ENCODE measurements at places on chromosomes 1 and 21.

DNA sequence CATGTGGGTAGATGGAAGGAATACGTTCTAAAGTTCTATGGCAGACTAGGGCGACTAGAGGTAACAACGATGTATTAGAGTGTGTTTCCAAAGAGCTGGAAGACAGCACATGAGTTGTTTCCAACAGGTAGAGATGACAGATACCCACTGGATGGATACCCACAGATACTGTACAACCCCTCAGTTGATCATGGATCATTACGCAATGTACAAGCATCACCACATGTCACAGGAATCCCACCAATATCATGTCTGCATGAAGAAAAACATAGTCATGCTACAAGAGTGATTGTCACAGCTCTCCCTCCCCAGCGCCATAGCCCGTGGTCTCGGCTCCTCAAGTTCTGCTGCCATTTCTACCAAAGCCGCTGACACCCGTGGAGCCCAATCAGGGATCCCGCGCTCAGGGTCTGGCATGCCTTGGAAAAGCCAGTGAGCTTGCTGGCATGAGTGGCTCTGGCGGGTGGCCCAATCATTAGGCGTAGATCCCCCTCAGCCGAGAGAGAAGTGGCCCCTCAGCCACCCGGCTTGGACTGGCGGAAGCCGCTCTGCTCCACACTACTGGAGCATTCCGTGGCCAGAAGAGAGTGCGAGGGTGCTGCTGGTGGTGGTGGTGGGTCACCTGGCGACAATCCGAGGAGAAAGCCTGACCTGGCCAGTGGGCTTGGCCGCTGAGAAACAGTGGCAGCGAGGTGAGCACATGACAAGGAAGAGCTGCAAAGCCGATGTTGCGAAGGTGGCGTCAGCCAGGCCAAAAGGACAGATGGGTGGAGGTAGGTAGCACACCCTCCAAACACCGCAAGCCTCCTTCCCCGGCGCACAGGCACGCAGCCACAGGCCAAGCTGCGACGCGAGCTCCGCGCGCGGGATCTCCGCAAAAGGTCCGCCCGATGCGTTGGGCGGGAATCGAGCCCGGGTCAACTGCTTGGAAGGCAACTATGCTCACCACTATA lies 65.7 kb upstream of the FCGR2A start:
- H3K4me3 ChIP-seq, result peak overlapping the region; percentile 90
- H3K4me1 ChIP-seq, result 0 out of 2 replicates have a peak, but pooled peaks cover 4% of the 10 kb centered on the region
- no peak overlapping the region for H3K27ac ChIP-seq
- no peaks in the 10 kb centered on the region for H3K36me3 ChIP-seq

- H3K4me3 ChIP-seq, result no peak overlapping the region
- no peaks in the 10 kb centered on the region for H3K4me1 ChIP-seq
- no peaks in the 10 kb centered on the region for H3K27me3 ChIP-seq
- H3K27ac ChIP-seq, result no peak overlapping the region
- DNase-seq, result no peak
- H3K36me3 ChIP-seq, result no peaks in the 10 kb centered on the region
Measured at GRCh38 chr1:86487131-86487810, 18.5 kb downstream of the CLCA1 start.

GRCh38 chr1:15952317-15953258 lies 23.3 kb downstream of the ZBTB17 start:
- no peaks in the 10 kb centered on the region for H3K36me3 ChIP-seq
- H3K4me1 ChIP-seq, result peaks cover 30% of the 10 kb centered on the region
- no peaks in the 10 kb centered on the region for H3K27me3 ChIP-seq
- DNase-seq, result peak; percentile 70
- no peak overlapping the region for H3K4me3 ChIP-seq

DNA sequence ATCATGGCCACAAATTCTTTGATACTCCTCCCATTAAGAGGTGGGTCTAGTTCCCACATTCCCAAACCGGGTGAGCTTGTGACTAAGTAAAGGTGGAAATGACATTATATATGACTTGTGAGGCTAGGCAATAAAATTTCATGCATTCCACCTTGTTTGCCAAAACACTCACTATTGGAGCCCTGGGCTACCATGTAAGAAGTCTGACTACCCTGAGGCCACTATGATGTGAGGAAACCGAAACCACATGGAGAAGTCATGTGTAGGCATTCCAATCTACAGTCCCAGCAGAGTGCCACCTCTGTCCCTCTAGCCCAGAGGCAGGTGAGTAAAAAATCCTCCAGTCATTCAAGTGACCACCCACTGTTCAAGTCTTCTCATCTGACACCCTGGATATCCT lies 17.9 kb upstream of the SMG7 start:
- H3K27ac ChIP-seq, result peak overlapping the region; percentile 98
- H3K27me3 ChIP-seq, result no peaks in the 10 kb centered on the region
- no peaks in the 10 kb centered on the region for H3K36me3 ChIP-seq
- H3K4me3 ChIP-seq, result no peak overlapping the region

DNA sequence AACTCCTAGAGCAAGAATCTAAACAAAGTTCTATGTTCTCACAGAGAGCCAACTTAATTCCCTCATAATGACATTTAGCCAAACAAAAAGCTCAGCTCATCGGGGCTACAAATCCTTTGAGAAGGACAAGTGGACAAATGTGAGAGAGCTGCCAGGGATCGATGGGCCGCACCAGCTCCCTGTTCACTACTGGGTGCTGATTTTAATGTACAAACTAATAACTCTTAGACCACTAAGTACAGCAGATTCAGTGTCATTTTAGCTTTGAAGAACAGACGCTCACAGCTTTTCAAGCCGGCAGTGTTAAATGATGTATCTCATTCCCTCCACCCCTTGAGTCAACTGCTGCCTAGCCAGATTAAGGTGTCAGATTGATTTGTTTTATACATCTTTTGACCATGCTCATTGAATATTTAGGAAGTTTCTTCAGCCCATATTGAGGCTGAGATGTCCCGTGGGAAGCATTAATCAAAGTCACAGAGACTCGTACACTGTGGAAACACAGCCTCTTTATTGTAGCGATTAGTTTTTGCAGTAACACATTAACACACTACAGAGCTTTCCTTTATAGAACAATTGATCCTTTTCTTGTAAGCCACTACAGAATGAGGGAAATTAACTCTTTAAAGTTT lies 21.1 kb downstream of the PROX1 start:
- no peaks in the 10 kb centered on the region for H3K27me3 ChIP-seq
- no peaks in the 10 kb centered on the region for H3K36me3 ChIP-seq
- H3K4me1 ChIP-seq, result no peaks in the 10 kb centered on the region
- H3K27ac ChIP-seq, result no peak overlapping the region
- no peak for DNase-seq
- H3K4me3 ChIP-seq, result no peak overlapping the region

- no peak overlapping the region for H3K4me3 ChIP-seq
- no peak for DNase-seq
- H3K4me1 ChIP-seq, result no peaks in the 10 kb centered on the region
- no peak overlapping the region for H3K27ac ChIP-seq
- H3K36me3 ChIP-seq, result no peaks in the 10 kb centered on the region
- peaks cover 17% of the 10 kb centered on the region for H3K27me3 ChIP-seq
Measured at GRCh38 chr1:899636-900317, 23.9 kb upstream of the SAMD11 start.

DNA sequence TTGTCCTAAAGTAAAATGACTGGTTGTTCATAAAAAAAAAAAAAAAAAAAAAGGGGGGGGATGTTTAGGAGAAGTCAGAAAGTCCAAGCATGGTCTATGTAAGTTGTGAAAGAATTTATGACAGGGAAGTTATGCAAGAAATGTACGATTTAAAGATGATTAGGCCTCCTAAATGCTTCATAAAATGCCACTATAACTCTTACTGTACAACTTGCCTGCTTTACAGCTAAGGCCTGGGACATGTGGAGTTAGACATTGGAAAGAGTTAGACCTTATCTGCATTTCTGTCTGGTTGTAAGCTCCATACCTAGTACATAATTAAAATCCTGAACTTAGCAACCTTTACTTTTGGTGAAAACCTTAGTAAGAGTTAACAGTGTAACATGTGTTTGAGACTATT lies 150.0 kb downstream of the TPR start:
- H3K4me3 ChIP-seq, result no peak overlapping the region
- no peaks in the 10 kb centered on the region for H3K4me1 ChIP-seq
- no peaks in the 10 kb centered on the region for H3K27me3 ChIP-seq
- no peak overlapping the region for H3K27ac ChIP-seq

GRCh38 chr1:62962901-62963776 lies 179.2 kb downstream of the ATG4C start:
- no peak overlapping the region for H3K4me3 ChIP-seq
- DNase-seq, result peak; percentile 5
- H3K27me3 ChIP-seq, result peaks cover 61% of the 10 kb centered on the region
- no peaks in the 10 kb centered on the region for H3K36me3 ChIP-seq
- no peaks in the 10 kb centered on the region for H3K4me1 ChIP-seq

DNA sequence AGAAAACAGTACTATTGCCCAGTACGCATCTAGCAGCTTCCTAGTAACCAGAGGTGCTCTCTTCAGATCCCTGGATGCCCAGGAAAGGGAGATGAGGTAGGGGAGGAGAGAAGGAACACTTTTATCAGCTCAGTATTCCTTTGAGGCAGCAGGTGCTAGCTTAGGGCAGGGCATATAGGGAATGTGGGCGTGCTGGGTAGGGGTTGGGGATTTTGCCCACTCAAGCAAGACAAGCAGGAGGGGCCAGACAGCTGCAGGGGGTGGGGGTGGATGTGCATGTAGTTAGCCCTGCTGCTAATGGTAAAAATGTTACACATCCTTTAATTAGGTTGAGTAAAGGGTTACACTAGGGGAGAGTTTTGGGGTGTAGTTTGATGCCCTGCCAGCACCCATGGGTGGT lies 18.1 kb upstream of the AVPR1B start:
- no peak overlapping the region for H3K4me3 ChIP-seq
- DNase-seq, result no peak
- H3K4me1 ChIP-seq, result no peaks in the 10 kb centered on the region
- no peaks in the 10 kb centered on the region for H3K36me3 ChIP-seq

- no peak overlapping the region for H3K4me3 ChIP-seq
- H3K4me1 ChIP-seq, result no peaks in the 10 kb centered on the region
- H3K36me3 ChIP-seq, result no peaks in the 10 kb centered on the region
- no peaks in the 10 kb centered on the region for H3K27me3 ChIP-seq
- DNase-seq, result no peak
Measured at GRCh38 chr1:169217636-169218035, 111.1 kb downstream of the ATP1B1 start.

DNA sequence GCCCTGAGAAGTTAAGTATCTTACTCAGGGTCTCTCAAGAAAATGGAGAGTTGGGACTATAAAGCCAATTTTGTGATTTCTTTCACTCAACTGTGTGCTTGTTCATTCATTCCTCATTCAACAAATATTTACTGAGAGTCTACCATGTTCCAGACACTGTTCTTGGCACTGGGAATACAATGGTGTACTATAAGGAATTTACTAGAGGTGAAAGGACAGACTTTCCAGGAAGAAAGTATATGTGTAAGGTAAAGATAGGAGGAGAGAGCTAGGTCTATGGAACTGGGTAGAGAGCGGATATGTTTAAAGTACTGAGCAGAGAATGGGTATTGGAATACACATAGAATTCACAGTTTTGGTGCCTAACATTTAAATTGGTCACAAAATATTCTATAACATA lies 42.3 kb downstream of the ZNHIT6 start:
- no peak overlapping the region for H3K4me3 ChIP-seq
- H3K27ac ChIP-seq, result no peak overlapping the region
- DNase-seq, result no peak
- H3K27me3 ChIP-seq, result no peaks in the 10 kb centered on the region
- no peaks in the 10 kb centered on the region for H3K4me1 ChIP-seq

- H3K36me3 ChIP-seq, result no peaks in the 10 kb centered on the region
- H3K27me3 ChIP-seq, result no peaks in the 10 kb centered on the region
- no peak for DNase-seq
- H3K27ac ChIP-seq, result no peak overlapping the region
- H3K4me3 ChIP-seq, result no peak overlapping the region
Measured at GRCh38 chr1:24155011-24155782, 12.3 kb upstream of the IL22RA1 start.

DNA sequence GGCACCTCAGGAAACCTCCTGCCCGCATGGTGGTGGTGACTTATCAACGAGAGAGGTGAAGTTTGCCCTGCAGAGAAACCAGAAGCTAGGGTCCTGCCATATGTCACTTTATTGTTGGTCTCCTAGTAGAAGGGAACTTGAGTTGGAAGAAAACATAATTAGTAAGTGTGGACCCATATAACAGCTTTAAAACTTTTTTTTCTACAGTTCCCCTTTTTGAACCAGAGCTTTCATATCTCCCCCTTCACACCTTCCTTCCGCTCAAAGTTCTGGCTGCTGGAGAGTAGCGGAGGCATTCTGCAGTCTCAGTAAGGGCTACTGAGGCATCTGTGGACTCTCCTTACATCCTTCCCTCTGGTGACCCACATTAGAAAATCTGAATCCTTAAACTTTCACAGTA lies 48.9 kb downstream of the PHC2 start:
- DNase-seq, result no peak
- H3K4me3 ChIP-seq, result no peak overlapping the region

DNA sequence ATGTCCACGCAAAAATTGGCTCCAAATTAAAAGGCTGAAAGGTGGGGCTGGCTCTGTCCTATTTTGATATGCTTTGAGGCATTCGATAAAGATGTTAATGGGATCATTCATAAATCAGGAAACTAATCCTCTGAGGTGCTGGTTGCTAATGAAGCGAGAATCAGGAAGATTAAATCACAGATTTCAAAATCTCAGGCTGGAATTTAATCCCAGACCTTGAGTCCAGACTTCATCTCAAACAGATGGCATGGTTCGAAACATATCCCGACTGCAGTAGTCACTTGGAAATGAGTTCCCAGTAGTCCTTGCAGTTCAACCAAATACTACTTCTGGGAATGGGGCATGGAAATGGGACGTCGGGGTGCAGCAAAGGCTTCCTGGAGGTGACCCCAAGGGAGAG lies 4.5 kb upstream of the KLF17 start:
- H3K36me3 ChIP-seq, result no peaks in the 10 kb centered on the region
- H3K4me1 ChIP-seq, result no peaks in the 10 kb centered on the region
- no peaks in the 10 kb centered on the region for H3K27me3 ChIP-seq
- no peak overlapping the region for H3K4me3 ChIP-seq

- H3K4me1 ChIP-seq, result peaks cover 21% of the 10 kb centered on the region
- H3K4me3 ChIP-seq, result no peak overlapping the region
- DNase-seq, result no peak
- H3K27me3 ChIP-seq, result no peaks in the 10 kb centered on the region
- no peaks in the 10 kb centered on the region for H3K36me3 ChIP-seq
- H3K27ac ChIP-seq, result peak overlapping the region; percentile 67
Measured at GRCh38 chr21:16563116-16563515, 833.3 kb downstream of the USP25 start.

GRCh38 chr1:155499263-155499662 lies 63.3 kb downstream of the ASH1L start:
- peak overlapping the region; percentile 9 for H3K27ac ChIP-seq
- no peaks in the 10 kb centered on the region for H3K27me3 ChIP-seq
- no peak overlapping the region for H3K4me3 ChIP-seq
- DNase-seq, result no peak
- no peaks in the 10 kb centered on the region for H3K36me3 ChIP-seq

All from PC-9 (cell line).